ENCODE measurements at places on chromosomes 6 and 20.

DNA sequence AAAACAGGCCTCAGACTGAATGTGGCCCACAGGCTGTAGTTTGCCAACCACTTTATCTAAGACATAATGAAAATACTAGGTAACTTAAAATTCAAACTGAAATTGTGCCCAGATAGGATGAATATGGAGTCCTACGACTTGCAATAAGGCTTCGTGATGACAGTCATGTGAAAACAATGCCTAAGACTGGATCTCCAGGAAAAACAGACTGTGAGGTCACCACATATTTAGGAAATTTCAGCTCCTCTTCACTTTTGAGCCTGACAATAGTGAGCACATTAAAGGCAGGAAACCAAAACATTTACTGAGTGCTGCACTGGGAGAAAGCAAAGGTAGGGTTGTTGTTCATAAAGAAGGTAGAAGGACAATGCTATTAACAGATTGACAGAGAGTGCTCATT lies 50.0 kb downstream of the RTN4IP1 start:
- DNase-seq = no peak

DNA sequence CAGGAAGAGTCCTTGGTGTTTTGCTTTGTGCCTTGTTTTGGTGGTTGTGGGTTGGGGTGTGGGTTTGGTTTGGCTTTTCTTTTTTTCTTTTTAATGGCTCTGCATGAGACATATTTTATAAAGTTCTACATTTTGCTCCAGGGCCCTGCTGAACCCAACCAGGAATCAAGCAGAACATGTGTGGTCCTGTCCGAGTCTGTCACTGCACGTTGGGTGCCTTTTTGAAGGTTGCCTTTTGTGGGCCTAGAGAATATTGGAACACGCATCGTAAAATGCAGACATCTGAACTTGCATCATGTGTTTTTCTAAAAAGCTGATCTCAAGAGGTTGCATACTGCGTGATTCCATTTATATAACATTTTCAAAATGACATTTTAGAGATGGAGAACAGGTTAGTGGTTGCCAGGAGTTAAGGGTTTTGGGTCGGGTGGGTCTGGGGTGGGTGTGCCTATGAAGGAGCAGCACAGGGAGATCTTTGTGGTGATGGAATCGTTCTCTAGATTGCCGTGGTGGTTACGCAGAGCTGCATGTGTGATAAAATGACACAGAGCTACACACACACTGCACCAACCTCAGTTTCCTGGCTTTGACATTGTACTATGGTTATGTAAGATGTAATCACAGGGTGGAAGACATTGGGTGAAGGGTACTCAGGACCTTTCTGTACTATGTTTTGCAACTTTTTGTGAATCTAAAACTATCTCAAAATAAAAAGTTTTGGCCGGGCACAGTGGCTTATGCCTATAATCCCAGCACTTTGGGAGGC lies 80.2 kb downstream of the EYA2 start:
- DNase-seq = no peak

- DNase-seq = no peak
Observed at GRCh38 chr20:63568986-63569949, 4.8 kb downstream of the HELZ2 start.

DNA sequence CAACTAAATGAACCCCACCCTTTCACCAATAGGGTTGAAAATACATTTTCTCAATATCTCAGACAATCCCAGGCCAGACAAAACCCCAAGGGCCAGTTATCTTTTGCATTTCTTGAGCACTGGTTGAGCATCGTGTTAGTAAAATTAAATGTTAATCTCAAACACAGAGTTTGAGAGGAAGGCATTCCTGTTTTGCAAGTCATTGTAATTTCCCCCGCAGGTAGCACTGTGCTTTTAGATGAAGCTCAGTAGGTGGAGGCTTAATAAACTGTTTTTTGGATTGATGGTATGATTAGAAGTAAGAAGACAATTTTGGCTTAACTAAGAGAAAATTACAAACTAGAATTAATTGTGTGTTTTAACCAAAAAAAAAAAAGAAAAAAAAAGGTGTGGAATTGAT lies 998.6 kb upstream of the FLRT3 start:
- DNase-seq = no peak

DNA sequence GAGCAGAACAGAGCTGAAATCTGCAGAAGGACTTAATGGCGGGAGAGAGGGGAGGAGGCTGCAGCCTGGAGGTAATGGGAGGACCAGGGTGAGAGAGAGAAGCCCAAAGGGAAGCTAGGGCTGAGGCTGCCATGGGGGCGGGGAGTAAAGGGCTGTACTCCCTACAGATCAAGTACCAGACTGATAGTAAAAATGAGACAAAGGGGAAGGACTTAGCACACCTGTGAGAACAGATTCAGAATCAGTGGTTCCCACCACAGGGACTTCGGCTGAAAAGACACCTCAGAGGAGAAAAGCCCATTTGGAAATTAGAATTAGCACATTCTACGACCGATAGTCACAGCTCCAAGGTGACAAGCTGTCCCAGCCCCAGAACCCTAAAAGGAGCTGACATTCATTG lies 6.4 kb upstream of the TBXT start:
- no peak for DNase-seq

DNA sequence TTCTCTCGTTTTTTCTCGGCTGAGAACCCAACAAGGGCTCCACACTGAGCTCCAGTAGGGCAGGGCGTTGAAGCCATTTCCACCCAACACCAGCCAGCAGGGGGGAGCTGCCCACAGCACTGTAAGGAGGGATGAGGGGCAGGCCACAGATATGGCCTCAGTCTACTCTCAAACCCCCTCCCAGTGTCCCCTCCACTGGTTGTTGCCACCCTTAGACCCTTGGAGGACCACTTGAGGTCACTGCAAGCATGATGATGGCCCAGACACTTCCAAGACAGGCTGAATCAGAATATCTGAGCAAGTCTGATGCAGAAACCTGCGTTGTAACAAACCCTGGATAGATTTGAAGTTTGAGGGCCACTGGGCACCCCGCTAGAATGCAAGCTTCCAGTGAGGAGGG lies 217.0 kb upstream of the CST7 start:
- DNase-seq = no peak

GRCh38 chr20:51487565-51488268 lies 54.8 kb downstream of the NFATC2 start:
- DNase-seq = no peak

DNA sequence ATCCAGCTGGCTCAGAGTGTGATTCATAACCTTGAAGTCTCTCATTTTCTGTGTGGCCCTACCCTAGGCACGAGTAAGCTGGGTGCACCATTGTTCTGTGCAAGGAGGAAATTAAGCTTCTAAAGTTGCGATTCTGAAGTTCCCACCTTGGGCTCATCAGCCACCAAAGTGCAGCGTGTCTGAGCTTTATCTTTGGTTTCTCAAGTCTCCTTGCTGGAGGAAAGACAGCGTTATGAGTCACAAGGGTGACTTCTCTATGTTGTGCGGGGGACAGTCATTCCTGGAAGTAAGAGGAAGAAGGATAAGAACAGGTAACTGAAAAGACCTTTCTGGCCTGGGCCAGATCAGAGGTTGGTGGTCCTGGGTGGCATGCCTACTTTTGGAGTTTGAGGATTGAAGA lies 16.8 kb downstream of the MRAP2 start:
- no peak for DNase-seq

- no peak for DNase-seq
Observed at GRCh38 chr20:45282700-45283550, 23.7 kb upstream of the RBPJL start.

All from stimulated activated CD8-positive, alpha-beta memory T cell treated with anti-CD3 and anti-CD28 coated beads, Interleukin-2, amount 100 ng/mL, for 48 hours (primary cell).